ENCODE measurements at places on chromosomes 7 and 10. TPM values are rescaled to one million over a fixed set of nuclear protein-coding genes. Genes with fewer than 3 reads are reported as not detected.

The CYP2C8 gene
- total RNA-seq = 0.71 TPM

The CYP26C1 gene
- total RNA-seq = 0.28 TPM

DNA sequence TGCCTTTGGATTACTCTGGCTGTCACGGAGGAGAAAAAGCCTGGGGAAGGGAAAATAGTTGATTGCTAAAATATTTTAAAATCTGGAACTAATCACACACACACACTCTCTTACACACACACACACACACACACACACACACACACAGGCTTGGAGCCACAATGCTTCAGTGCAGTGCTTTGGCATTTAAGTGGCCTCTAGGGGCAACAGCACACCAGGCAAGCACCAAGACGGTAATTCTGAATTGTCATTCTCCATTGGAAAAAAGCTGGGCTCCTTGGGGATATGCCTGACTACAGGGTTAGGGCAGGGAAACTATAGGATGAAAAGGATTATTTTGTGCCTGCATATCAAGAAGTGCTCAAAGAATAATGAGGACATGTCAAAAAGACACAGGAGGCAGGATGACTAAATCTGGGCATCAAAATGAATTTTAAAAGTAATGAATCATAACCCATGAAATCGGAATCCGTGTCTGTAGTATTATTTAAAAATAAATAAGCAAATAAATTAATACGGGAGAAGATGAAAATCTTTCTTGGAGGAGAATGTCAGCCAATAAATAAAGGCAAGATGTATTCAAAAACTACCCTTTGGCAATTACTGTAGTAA, 30.4 kb upstream of the DDC start:
- no peaks in the 10 kb centered on the region for H3K4me1 ChIP-seq
- no peak for DNase-seq
- H3K27ac ChIP-seq = no peak overlapping the region
- no peak overlapping the region for H3K4me3 ChIP-seq

GRCh38 chr10:103544657-103545310, 51.3 kb downstream of the NEURL1 start:
- no peak for DNase-seq
- H3K4me1 ChIP-seq = peaks cover 5% of the 10 kb centered on the region
- H3K4me3 ChIP-seq = no peak overlapping the region
- no peak overlapping the region for H3K27ac ChIP-seq
- H3K36me3 ChIP-seq = no peaks in the 10 kb centered on the region

- no peaks in the 10 kb centered on the region for H3K36me3 ChIP-seq
- H3K27ac ChIP-seq = no peak overlapping the region
- no peaks in the 10 kb centered on the region for H3K4me1 ChIP-seq
Measured at GRCh38 chr10:118892255-118892654, 137.3 kb upstream of the NANOS1 start.

DNA sequence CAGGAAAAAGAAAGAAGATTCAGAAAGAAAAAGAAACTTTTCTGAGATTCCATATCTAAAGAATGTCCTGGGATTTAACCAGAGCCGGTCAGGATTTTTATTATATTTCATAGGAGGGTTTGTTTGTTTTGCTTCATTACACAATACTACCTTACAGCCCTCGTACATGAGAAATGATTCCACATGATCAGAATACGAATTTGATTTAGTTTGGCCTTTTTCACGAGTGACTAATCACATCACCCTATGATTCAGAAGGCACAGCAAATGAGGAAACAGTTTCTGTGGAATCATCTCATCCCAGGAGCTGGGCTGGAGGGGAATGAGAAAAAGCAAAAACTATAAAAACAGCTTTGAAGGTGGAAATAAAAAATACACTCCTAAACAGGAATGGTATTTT, 54.7 kb upstream of the VWC2 start:
- no peaks in the 10 kb centered on the region for H3K4me1 ChIP-seq
- no peaks in the 10 kb centered on the region for H3K36me3 ChIP-seq
- H3K4me3 ChIP-seq = no peak overlapping the region

- H3K27me3 ChIP-seq = no peaks in the 10 kb centered on the region
- peaks cover 25% of the 10 kb centered on the region for H3K36me3 ChIP-seq
- no peak for DNase-seq
- peaks cover 10% of the 10 kb centered on the region for H3K4me1 ChIP-seq
- no peak overlapping the region for H3K4me3 ChIP-seq
Measured at GRCh38 chr7:149732111-149732561, 41.3 kb downstream of the ZNF467 start.

DNA sequence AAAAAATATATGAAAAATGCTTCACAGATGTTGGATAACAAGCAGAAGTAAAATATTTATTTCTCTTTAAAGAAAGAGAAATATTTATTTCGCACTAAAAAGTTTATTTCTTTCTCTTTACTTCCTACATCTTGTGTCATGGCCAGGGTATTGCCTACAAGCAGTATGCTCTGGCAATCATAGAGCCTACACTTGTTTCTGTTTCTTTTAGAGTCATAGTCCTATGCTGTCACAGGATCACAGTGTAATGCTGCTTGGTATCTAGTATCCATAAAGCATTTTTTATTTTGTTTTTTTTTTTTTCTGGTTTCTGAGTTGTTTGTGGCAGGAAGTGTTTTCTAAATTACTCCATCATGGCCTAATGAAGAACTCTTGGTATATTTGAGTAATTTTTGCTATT, 116.0 kb downstream of the ATRNL1 start:
- DNase-seq = no peak
- H3K4me1 ChIP-seq = no peaks in the 10 kb centered on the region
- no peak overlapping the region for H3K4me3 ChIP-seq
- H3K36me3 ChIP-seq = no peaks in the 10 kb centered on the region

DNA sequence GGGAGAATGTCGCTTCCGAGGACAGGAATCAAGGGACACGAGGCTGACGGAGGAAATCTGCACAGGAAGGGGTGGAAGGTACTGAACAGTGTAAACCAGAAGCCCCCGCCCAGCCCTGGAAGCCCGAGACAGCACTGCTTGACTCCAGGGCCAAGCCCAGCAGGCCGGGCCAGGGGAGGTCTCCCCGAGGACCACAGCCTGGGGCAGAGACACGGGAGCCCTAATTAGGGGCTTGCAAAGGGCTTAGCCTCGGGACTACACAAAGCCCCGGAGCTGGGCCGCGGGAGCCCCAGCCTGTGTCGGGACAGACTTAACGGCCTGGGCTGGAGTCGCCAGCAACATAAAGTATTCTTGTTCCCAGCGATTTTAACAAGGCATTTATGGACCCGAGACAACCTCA, 50.8 kb downstream of the OAT start:
- no peak for DNase-seq
- no peak overlapping the region for H3K27ac ChIP-seq
- H3K27me3 ChIP-seq = no peaks in the 10 kb centered on the region
- no peaks in the 10 kb centered on the region for H3K36me3 ChIP-seq

GRCh38 chr10:49151025-49151445, 17.2 kb upstream of the FAM170B start:
- H3K36me3 ChIP-seq = no peaks in the 10 kb centered on the region
- no peak overlapping the region for H3K27ac ChIP-seq
- no peaks in the 10 kb centered on the region for H3K27me3 ChIP-seq
- DNase-seq = no peak
